ENCODE measurements at places on chromosomes 2 and 18. TPM values are rescaled to one million over a fixed set of nuclear protein-coding genes. Genes with fewer than 3 reads are reported as not detected.

The NAGK gene
- total RNA-seq, result 60.4 TPM

The HOXD8 gene
- total RNA-seq, result 5.7 TPM

The MAIP1 gene
- 39.8 TPM for total RNA-seq

The TRIM54 gene
- total RNA-seq, result 0.61 TPM

The PSMA8 gene
- not detected for total RNA-seq

The ALPP gene
- total RNA-seq, result 0.75 TPM

The SCTR gene
- not detected for total RNA-seq

The TLX2 gene
- total RNA-seq, result 0.44 TPM

The POTEF gene
- not detected for total RNA-seq

The SLC11A1 gene
- 0.15 TPM for total RNA-seq

The ATP8B1 gene
- 7.9 TPM for total RNA-seq

The CHAC2 gene
- 14.6 TPM for total RNA-seq

The CD207 gene
- total RNA-seq, result not detected

The LINC00305 gene
- total RNA-seq, result not detected

The THSD7B gene
- not detected for total RNA-seq

The PSTPIP2 gene
- 0.23 TPM for total RNA-seq

The MAL gene
- total RNA-seq, result not detected

The C2orf81 gene
- 4.0 TPM for total RNA-seq

The ZAP70 gene
- total RNA-seq, result not detected

The RIT2 gene
- not detected for total RNA-seq

The HTRA2 gene
- 45.7 TPM for total RNA-seq

The NTSR2 gene
- total RNA-seq, result not detected

The HADHB gene
- 104 TPM for total RNA-seq

The REG1B gene
- not detected for total RNA-seq

The CNTNAP5 gene
- not detected for total RNA-seq

The TEX44 gene
- total RNA-seq, result not detected

The KCNG2 gene
- not detected for total RNA-seq

The SCYGR4 gene
- total RNA-seq, result not detected

The CD8A gene
- 0.37 TPM for total RNA-seq

The DSC1 gene
- total RNA-seq, result not detected

The IL36G gene
- total RNA-seq, result not detected

The CDCA7 gene
- total RNA-seq, result 50.3 TPM

The SPIRE1 gene
- 17.0 TPM for total RNA-seq

The TFPI gene
- total RNA-seq, result 55.3 TPM

The SMAD7 gene
- total RNA-seq, result 22.4 TPM

The KIF1A gene
- 0.81 TPM for total RNA-seq

The CNOT9 gene
- 44.4 TPM for total RNA-seq

The SERPINB4 gene
- 0.14 TPM for total RNA-seq

The GPBAR1 gene
- 0.15 TPM for total RNA-seq

All from A549 treated with CORT108297 at 1 μM for 4 hours (cell line).